Naive B cell (primary cell): ENCODE measurements at places on chromosomes 7 and 10. TPM values are rescaled to one million over a fixed set of nuclear protein-coding genes. Genes with fewer than 3 reads are reported as not detected.

Gene HOXA6
- polyA plus RNA-seq: not detected

GRCh38 chr7:9603291-9603690, 1169.9 kb downstream of the NXPH1 start:
- no peaks in the 10 kb centered on the region for H3K27me3 ChIP-seq
- DNase-seq: no peak
- no peaks in the 10 kb centered on the region for H3K36me3 ChIP-seq
- H3K4me3 ChIP-seq: no peak overlapping the region

DNA sequence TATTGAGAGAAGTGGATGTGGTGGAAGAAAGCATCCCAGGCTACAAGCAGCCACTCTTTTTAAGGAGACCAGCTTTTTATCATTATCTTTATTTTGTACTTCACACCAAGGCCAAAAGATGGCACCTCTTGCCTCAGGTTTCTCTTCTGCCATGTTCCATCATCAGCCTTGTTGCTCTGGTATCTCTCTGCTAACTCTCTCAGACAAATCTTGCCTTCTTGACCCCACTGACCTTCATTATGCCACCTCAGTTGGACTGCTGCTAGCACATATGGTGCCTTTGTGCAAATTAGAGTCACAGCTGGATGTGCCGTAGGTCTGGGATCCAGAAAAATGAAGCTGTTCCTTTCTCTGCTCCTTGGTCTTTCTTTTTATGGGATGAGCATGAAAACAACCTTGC, 47.1 kb upstream of the DYNC1I1 start:
- H3K4me3 ChIP-seq: no peak overlapping the region
- no peaks in the 10 kb centered on the region for H3K4me1 ChIP-seq
- H3K27me3 ChIP-seq: peaks cover 27% of the 10 kb centered on the region
- H3K36me3 ChIP-seq: no peaks in the 10 kb centered on the region

GRCh38 chr7:156123362-156123761, 311.1 kb upstream of the SHH start:
- no peak overlapping the region for H3K27ac ChIP-seq
- no peaks in the 10 kb centered on the region for H3K36me3 ChIP-seq
- H3K4me3 ChIP-seq: no peak overlapping the region
- H3K27me3 ChIP-seq: peaks cover 5% of the 10 kb centered on the region
- no peaks in the 10 kb centered on the region for H3K4me1 ChIP-seq

DNA sequence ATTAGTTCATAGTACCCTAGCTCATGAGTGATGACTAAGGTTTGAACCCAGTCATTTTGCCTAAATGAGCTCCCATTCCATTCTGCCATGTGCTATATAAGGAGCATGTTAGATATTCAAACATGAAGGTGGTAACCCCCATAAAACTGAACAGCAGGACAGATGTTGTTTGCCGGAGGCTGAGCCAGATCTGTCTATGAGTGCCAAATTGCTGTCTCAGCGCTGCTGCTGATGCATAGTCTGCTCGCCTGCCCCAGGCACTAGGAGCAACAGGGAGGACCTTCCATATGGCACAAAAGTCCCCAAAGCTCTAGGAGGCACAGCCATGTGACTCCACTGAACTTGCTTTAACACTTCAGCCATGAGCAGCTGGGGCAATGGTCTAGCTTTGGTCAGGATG, 466.0 kb upstream of the GHITM start:
- H3K4me1 ChIP-seq: no peaks in the 10 kb centered on the region
- no peaks in the 10 kb centered on the region for H3K27me3 ChIP-seq
- H3K27ac ChIP-seq: no peak overlapping the region
- no peak for DNase-seq

DNA sequence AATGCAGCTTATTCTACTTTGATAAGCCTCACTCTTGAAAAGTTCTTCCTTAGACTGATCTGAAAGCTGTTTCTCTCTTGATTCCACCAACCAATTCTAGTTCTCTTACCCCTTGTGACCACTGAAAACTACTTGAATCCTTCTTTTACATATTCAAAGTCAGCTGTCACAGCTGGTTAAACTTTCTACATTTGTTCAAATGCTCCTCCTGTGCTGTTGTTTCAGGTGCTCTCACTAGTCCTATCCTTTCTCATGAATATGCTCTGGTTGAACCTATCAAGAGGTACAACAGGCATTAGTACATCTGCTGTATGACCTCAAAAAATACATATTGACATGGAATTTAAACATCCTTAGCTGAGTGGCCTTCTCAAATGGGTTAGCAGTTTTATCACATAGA, 91.5 kb downstream of the MYO3A start:
- no peaks in the 10 kb centered on the region for H3K36me3 ChIP-seq
- DNase-seq: no peak
- no peak overlapping the region for H3K27ac ChIP-seq
- H3K4me3 ChIP-seq: no peak overlapping the region
- H3K27me3 ChIP-seq: no peaks in the 10 kb centered on the region
